GM23248 (cell line): ENCODE measurements at places on chromosomes 11 and 22. TPM values are rescaled to one million over a fixed set of nuclear protein-coding genes. Genes with fewer than 3 reads are reported as not detected.

The ASRGL1 gene
- polyA plus RNA-seq: 0.59 and 1.2 TPM in 2 replicates

The TMPRSS5 gene
- not detected in 2 replicates for polyA plus RNA-seq

The C22orf31 gene
- polyA plus RNA-seq: not detected in 2 replicates

GRCh38 chr22:23715806-23716375 lies 25.1 kb downstream of the RGL4 start:
- DNase-seq: no peak

GRCh38 chr11:80293293-80293692 lies 852.5 kb upstream of the TENM4 start:
- no peak for DNase-seq

- peak; percentile 61 for DNase-seq
Observed at GRCh38 chr11:45042560-45042959, 91.9 kb upstream of the TP53I11 start.

DNA sequence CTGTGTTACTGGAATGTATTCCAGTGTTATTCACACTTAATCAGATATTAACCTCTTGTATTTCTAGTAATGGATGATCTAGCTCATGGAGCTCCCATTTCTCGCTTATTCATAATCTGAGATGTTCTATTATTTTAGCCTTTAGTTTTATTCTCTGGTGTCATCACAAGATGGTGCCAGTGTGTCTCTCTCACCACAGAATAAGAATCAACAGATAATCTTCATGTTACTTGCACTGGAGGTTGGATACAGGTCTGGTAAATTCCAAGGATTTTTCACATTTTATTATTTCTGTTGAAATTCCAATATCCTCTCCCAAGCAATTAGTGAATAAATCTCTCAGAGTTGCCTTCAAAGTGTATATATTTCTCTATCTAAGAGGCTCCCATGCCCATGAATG lies 74.6 kb downstream of the CASP12 start:
- DNase-seq: peak; percentile 3
